NB4 (cell line): ENCODE measurements at places on chromosomes 3 and 15.

GRCh38 chr3:65888980-65889706 lies 149.6 kb downstream of the MAGI1 start:
- no peak for DNase-seq

DNA sequence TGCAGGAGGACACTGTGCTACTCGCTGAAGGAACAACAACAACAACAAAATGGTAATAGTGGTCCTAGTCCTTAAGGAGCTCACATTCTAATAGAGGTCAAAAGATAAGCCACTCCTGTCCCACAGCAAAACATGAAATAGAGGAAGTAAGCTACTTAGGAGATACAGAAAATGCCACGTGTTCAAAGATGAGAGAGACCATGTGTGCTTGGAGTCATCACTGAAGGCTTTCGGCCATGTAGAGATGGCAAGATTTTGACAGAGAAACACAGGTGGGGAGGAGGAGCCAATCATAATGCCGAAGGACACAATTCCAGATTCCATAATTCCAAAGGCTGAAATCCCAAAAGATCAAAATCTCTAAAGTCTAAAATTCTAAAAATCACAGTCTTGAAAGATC lies 24.8 kb upstream of the RIOX2 start:
- DNase-seq: peak; percentile 14

GRCh38 chr15:99435877-99436541 lies 129.8 kb upstream of the MEF2A start:
- no peak for DNase-seq

- DNase-seq: peak; percentile 25
Observed at GRCh38 chr3:47578119-47578632, 489 bp downstream of the CSPG5 start.

GRCh38 chr15:69359722-69360121 lies 54.4 kb upstream of the KIF23 start:
- peak; percentile 18 for DNase-seq

- DNase-seq: no peak
Observed at GRCh38 chr3:77919244-77919643, 879.3 kb downstream of the ROBO2 start.
